ENCODE measurements at places on chromosomes 3 and 15.

DNA sequence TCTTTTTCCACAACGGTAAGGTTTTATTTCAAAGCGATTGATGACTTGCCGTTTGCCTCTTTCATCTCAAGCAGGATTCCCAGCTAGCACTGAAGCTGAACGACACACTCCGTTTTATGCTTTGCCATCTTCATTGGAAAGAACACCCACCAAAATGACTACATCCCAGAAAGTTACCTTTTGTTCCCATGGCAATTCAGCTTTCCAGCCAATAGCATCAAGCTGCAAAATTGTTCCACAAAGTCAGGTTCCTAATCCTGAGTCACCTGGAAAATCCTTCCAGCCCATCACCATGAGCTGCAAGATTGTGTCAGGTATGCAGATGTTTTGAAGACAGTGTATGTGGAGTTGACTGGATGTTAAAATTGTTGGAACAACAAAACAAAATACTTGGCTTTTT is 56.5 kb downstream of the YEATS2 start:
- no peak for DNase-seq

DNA sequence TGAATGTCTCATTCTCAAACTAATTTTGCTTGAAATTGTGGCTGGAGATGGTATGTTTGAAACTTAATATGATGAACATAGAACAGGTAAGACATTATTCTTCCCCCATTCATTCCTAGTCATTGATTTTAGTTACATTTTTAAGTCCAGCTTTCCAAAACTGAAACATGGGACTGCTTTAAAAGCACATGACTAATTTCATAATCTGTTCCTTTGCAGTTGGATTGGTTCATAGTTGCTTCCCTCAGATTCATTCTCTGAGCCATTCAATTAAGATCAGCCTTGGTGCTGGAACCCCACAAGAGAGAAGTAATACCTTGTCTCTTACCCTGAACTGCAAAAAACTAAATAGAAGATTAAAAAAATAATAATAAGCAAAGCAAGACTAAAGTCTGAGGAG is 87.5 kb upstream of the TGFBR2 start:
- no peak for DNase-seq

GRCh38 chr15:70049701-70050301 is 47.9 kb downstream of the TLE3 start:
- DNase-seq, result no peak

- no peak for DNase-seq
Measured at GRCh38 chr3:112376992-112377391, 44.0 kb downstream of the CD200 start.

- no peak for DNase-seq
Measured at GRCh38 chr3:29245441-29245840, 35.4 kb upstream of the RBMS3 start.

GRCh38 chr15:68578980-68579935 is at the start of gene CORO2B:
Gene CORO2B (plus strand): TSS chr15:68578993. CDS start chr15:68579263, 270 bp downstream.
- DNase-seq, result no peak

- DNase-seq, result no peak
Measured at GRCh38 chr3:4078903-4079302, 224.3 kb upstream of the SETMAR start.

DNA sequence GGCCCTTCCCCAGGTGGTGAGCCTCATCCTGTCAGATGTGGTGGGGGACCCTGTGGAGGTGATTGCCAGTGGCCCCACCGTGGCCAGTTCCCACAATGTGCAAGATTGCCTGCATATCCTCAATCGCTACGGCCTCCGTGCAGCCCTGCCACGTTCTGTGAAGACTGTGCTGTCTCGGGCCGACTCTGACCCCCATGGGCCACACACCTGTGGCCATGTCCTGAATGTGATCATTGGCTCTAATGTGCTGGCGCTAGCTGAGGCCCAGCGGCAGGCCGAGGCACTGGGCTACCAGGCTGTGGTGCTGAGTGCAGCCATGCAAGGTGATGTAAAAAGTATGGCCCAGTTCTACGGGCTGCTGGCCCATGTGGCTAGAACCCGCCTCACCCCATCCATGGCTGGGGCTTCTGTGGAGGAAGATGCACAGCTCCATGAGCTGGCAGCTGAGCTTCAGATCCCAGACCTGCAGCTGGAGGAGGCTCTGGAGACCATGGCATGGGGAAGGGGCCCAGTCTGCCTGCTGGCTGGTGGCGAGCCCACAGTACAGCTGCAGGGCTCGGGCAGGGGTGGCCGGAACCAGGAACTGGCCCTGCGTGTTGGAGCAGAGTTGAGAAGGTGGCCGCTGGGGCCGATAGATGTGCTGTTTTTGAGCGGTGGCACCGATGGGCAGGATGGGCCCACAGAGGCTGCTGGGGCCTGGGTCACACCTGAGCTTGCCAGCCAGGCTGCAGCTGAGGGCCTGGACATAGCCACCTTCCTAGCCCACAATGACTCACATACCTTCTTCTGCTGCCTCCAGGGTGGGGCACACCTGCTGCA is 4.8 kb downstream of the GLYCTK start:
- DNase-seq, result no peak

DNA sequence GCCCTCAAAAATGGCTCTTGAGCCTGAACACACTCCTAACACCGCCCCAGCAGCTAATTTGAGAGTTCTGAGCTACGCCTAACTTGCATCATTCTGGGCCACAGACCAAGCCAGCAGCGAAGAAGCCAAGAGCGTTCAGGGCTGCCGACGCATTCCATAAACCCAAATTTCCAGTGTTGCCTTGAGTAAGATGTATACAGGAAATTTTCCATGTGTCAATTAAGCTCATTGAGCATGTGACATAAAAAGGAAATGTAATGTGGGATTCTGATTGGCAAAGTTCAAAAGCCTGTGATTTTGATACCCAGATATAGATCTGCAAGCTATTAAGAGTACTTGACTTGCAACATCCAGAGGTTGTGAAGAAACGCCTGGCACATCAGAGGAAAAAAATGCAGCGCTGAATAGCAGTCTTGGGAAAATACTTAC is 148.6 kb upstream of the NR2F2 start:
- DNase-seq, result no peak

DNA sequence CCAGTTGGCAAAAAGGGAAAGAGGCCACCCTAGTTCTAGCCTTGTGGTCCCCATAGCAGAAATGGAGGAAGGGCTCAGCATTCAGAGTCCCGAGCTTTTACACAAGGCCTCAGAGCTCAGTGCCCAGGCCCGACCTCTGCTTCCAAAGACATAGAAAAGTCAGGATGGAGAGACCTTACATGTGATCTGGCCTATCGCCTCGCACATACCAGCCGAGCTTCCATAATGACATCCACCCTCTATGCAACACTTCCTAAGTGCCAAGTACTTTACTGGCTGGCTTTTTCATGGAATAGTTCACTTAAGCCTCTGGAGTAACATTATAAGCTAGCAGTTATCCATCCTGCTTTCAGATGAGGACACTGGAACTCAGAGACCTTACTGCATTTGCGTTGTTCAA is 275.9 kb downstream of the FAM43A start:
- no peak for DNase-seq

GRCh38 chr3:62180514-62180913 is 192.8 kb downstream of the FEZF2 start:
- no peak for DNase-seq

DNA sequence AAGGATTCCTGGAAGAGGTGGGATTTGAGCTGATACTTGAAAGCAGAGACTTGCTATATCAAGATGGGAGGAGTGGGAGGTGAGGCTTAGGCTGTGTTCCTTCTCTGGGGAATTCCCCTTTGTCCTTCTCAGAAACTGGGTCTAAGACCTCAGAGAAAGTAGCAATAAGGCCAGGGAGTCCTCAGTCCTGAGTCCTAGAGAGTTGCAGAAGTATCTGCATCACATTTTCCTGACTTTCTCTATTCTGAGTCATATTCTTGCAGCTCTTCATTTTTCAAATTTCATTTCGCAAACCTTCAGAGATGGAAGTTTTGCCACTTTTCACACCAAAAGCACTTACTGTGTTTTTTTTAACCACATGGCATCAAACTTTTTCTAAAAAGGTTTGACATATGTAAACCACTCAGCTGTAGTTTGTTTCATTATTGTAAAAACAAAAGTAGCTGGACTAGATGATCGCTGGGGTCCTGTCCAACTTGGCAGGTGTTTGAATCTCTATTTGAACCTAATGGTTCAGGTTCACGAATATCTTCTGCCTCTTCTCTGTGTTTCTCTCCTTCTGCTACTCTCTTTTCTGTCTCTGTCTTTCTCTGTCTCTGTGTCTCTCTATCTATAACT is 21.3 kb downstream of the COLQ start:
- DNase-seq, result no peak

GRCh38 chr15:80710635-80711554 is 15.8 kb downstream of the ABHD17C start:
- DNase-seq, result no peak

DNA sequence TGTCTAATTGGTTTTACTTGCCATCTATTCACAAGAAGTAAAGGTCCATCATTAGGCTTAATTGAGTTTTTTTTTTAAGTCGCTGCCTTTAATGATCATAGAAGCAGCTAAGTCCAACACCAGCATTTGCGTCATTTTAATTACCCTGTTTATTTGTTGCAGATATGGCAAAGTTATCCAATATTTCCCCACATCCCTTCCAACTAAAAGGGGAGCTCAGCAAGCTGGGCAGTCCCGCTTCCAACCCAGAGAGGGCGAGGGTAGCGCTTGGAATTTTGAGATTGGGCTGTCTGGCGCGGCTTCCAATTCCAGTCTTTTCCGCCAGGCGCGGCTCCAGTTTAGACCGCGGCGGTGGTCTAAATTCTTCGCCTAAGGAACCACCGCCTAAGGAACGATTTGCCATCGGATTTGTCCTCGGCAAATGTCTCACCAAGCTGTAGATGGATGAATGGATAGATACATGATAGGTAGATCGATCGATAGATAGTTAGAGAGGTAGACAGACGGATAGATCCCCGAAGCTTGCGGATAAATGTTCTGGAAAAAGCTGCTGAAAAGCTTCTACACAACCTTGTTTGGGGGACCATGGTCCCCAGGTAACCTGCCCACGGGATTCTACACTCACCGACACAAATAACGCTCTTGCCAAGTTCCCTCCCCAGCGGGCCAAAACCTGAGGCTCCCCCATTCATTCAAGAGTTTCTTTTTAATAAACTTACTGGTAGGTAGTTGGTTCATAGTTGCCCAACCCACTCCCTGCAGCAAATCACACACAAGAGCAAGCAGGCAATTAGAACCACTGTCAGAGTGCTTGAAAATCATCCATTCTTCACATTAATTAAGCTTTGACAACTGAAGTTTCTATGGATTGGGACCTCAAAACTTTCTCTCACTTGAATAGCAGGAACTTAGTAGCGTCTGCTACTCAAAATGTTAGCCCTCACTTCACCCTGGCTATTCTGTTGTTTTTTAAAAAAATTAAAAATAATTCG is 49.1 kb downstream of the ZIC4 start:
- no peak for DNase-seq

DNA sequence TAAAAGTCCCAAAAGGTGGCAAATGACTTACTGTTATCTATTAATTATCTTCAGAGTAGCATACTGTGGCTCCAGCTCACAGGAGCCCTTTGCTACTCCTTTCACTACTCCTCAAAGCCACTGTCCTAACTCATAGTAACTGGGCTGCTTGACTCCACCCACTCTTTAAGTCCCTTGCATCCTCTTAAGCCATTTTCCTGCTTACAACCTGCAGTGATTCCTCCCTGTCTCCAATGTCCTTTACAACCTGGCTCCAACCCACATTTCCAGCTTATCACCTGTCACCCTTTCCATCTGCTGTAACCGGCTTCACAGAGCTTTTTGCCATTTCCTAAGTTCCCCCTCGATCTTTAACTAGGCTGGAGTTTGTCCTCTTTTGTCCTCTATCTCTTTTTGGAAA is 388.1 kb downstream of the FGF12 start:
- DNase-seq, result no peak

GRCh38 chr3:192364316-192364715 is 363.0 kb downstream of the FGF12 start:
- no peak for DNase-seq

DNA sequence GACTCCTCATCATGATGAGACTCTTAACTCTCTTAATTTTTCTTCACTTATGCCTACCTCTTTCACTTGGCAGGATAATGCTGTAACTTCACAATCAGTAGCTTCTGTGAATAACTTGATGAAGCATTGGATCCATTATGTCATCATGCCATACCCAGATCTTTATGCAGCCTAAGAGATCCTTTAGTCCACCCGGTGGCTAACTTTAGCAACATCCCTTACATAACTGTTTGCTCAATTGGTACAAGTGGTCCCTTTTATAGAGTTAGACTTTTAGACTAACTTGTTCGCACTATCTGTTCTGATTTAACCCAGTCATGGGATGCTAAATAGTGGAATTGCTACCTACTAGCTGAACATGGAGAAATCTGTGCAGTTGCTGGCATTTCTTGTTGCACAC is 184.5 kb downstream of the USP13 start:
- DNase-seq, result no peak

DNA sequence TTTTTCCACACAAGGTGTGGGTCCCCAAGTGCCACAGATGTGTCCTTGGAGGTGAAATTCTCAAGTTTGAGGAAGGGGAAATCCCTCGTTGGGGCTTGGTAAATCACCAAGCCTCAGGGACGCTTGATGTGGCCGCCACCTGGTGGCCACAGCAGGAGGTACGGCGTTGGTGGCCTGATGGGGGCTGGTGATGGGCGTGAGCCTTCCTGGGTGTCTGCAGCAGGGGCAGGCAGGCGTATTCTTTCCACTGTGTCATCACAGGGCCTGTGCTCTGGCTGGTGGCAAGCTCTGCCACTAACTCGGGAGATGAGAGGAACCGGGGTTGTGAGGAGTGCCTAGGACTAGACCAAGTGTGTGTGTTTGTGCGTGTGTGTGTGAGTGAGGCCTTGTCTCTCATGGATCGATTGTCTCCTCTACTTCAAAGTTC is 4.2 kb downstream of the ACOX2 start:
- peak; percentile 77 for DNase-seq

DNA sequence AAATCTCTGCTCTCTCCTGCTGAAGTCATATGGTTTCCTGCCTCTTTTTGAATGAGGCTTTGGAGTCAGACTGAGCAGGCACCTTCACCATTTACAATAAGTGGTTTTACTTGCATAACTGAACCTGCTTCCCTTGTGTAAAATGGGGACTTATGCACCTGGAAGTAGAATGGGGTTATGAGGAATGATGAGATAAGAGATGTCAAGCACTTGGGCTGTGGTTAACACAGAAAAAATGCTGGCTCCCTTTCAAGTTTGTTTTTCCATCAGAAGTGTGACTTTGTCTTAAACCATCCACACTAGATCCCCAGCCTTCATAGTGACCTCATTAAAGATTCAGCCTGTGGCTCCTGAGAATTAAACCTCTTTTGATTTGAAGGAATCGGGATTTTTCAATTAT is 5.2 kb downstream of the EXOSC7 start:
- DNase-seq, result no peak

GRCh38 chr15:90101130-90101968 is 919 bp downstream of the IDH2 start:
- DNase-seq, result peak; percentile 28

DNA sequence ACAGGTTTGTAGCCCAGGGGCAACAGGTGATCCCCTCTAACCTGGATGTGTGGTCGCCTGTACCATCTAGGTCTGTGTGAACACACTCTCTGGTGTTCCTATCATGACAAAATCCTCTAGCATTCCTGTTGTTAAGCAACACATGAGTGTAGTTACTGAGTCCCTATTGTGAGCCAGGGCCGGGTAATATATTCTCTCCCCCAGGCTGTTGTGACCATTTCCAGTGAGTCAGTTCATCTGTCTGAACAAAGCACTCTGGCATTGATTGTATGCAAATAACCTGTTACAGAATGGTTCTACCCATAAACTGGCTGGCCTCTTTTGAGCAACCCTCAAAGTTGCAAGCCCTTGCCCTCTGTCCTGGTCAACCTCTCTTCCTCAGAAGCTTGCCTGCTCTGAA is 2.6 kb upstream of the FLNB start:
- no peak for DNase-seq

GRCh38 chr3:139811331-139811730 is 123.7 kb upstream of the CLSTN2 start:
- no peak for DNase-seq

GRCh38 chr3:88009066-88009465 is 49.7 kb downstream of the CGGBP1 start:
- DNase-seq, result no peak
